Occipital lobe (tissue), 3 donors: ENCODE measurements at places on chromosomes 4 and X.

DNA sequence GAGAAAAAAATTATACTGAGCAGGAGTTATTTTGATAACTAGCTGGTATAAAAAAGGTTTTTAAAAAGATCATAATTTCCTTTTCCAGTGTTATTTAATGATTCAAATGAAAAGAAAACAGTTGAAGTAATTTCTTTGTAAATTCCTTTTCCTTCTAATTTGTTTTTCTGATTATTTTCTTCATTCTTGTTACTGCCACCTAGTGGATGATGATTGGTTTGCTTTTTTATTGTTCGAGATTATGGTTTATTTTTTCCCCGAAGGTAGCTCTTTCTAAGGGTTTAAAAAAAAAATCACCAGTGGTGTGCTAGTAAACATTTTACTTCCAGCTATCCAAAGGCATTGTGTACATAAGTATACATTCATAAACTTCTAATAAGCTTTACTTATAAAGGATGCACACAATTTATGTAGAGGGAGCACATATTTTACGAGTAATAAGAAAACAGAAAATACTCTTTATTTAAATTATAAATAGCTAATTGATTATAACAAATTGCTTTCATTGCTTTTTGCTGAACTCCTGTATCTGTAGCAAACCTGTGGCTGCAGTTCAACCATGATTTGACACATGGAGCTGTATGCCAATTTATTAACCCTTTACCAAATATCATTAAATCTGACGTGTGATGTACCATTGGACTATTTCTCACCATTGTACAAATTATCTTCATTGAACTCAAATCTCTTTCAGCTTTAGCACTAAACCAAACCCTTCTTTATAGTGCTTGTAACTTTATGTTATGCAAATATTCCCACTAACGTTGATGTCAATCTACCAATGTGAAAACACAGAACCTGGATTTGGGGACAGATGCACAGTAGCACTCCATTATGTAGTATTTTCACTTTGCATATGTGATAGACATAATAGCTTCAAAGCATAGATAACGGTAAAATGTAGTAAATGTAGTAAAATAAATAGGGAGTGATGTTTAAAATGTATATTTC lies 97.8 kb upstream of the ANK2 start:
- DNase-seq: no peak

GRCh38 chr4:81573840-81574239 lies 102.1 kb upstream of the RASGEF1B start:
- no peak for DNase-seq

DNA sequence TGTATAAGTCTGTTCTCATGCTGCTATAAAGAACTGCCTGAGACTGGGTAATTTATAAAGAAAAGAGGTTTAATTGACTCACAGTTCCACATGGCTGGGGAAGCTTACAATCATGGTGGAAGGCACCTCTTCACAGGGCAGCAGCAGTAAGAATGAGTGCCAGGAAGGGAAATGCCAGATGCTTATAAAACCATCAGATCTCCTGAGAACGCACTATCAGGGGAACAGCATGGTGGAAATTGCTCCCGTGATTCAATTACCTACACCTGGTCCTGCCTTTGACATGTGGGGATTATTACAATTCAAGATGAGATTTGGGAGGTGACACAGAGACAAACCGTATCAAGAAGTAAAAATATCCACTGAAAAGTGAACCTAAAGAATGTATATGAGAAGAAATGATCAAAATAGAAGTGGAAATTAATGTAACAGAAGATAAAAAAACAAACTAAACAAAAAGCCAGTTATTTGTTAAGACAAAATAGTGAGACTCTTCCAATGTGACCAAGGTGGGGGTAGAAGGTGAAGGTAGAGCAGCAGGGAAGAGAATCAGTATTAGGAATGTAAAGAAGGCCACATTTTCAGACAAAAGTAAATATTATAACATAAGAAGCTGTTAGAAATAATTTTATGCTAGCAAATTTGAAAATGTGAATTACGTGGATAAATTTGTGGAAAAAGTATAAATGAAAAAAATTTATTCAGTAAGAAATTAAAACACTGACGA lies 372.9 kb downstream of the NKX6-1 start:
- DNase-seq: no peak

DNA sequence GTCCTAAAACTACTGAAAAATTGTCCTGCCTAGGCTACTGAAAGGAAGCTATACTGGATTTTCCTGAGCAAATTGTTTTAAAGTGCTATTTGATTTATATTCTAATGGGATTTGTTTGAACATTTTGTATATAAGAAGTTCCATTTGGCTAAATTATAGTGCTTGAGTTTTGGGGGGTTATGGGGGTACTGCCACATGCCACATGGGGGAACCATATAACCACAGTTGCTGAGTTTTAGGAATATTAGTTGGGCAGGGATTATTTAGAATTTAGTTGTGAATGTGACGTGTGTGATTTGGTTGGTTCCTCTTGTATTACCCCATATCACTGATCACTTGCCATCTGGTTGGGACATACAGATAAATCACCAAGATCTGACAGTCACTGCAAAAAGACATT lies 224.5 kb upstream of the TAPT1 start:
- DNase-seq: no peak

DNA sequence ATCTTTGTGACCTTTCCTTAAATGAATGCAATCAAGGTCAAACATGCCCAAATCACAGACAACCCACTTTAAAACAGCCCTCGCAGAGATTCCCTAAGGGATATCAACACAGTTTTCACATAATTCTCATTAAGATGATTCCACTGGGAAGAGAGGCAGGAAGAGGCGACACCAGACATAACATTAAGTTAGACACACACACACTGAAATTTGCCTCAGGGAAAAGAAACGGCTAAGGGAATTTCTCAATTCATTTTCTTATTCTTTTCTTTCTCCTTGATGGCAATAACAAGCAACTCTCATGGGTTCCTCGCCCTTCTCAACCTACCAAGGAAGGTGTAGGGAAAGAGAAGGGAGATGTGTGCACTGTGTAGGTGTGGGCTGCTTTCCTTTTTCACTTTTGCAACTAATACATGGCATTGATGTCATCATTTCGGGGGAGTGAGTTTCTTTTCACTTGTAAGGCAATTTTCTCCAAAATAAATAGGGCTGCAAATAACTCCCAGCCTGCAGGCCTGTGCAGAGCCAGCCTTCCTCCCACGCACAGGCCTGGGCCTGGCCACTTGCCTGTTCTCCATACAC lies 41.4 kb downstream of the SOD3 start:
- DNase-seq: no peak

- no peak for DNase-seq
Measured at GRCh38 chr4:40482985-40483647, 146.5 kb downstream of the RBM47 start.

DNA sequence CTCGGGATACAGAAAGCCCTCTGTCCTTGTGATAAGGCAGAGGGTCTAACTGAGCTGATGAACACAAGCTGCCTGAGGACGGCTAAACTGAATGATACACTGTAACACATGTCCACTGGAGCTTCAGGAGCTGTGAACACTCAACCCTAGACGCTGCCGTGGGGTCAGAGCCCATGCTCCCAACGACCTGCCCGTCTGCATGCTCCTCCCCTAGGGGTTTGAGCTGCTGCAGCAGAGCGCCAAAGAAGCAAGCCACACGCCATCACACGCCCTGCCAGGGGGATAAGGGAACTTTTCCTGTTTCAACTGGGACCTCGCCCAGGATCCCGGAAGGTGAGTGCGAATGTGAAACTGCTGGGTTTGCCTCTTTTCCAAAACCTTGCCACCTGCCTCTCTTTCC lies 361.8 kb downstream of the FAT4 start:
- DNase-seq: no peak

GRCh38 chr4:182238355-182238931 lies 4.8 kb upstream of the TENM3 start:
- no peak for DNase-seq

- DNase-seq: no peak
Measured at GRCh38 chr4:112325530-112325929, 28.4 kb downstream of the ALPK1 start.

DNA sequence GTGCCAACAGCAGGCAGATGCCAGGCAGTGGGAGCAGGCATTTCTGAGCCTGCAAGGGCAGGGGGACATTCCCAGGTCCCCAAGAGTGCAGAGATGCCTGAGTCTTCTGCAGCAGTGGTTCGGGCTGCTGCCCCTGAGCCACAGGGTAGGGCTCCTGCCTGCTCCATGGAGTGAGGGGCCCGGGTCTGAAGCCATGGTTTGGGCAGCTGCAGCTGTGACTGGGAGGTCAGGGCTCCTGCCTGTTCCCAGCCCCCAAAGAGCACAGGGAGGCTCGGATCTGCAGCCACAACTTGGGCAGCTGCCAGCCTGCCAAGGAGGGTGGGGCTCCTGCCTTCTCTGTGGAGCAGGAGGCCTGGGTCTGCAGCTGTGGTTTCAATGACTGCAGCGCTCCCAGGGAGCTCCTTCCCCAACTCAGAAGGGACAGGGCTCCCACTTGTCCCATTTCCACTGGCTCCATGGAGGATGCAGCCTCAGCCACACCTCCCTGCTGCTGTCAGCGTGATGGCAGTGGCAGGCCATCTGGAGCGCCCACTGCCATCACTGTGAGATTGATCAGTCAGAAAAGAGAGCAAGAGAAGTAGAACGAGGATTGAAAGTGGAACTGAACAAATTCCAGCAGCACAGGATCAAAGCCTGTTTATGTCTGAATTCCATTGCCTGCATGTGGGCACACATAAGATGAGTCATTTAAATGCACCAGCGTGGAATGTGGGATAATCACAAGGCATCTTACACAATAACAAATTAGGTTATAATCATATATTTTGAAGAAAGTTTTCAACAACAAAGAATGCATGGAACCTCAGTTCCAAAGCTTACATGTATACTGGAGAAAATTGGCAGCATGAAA lies 93.1 kb upstream of the CXorf51A start:
- DNase-seq: no peak
